ENCODE measurements at places on chromosomes 4 and X.
A peak's percentile ranks its signal among the peaks of the same experiment; 100 is the strongest.

DNA sequence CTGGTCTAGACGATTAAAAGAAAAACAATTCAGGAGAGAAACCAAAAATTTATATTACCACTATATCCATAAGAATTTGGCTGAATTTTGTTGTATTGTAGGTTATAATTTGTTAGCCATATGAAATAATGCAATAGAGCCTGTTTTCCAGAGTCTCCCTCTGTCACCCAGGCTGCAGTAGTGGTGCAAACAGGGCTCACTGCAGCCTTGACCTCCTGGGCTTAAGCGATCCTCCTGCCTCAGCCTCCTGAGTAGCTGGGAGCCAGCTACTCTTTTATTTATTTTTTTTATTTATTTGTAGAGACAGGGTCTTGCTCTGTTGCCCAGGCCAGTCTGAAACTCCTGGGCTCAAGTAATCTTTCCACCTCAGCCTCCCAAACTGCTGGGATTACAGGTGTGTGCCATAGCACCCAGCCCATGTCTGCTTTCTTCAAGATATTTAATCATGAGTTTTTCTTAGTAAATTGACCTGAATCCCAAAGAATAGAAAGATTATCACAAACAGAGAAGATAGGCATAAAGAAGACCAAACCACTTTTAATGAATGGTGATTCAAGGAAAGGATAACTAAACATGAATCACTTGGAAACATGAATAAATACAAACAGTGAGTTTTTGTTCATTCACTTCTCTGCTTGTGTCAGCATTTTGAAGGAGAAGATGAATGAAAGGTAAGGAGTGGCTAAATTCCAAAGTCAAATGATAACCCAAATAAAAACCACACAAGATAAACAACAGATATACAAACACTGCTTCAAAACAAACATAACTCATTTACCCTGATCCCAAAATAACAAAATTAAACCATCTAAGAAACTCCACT, 82.1 kb downstream of the PPP3CA start:
- DNase-seq: no peak

GRCh38 chrX:46574774-46575381, 1.3 kb downstream of the CHST7 start:
- DNase-seq: no peak

- DNase-seq: no peak
Measured at GRCh38 chr4:6898763-6899162, 10.9 kb upstream of the TBC1D14 start.

DNA sequence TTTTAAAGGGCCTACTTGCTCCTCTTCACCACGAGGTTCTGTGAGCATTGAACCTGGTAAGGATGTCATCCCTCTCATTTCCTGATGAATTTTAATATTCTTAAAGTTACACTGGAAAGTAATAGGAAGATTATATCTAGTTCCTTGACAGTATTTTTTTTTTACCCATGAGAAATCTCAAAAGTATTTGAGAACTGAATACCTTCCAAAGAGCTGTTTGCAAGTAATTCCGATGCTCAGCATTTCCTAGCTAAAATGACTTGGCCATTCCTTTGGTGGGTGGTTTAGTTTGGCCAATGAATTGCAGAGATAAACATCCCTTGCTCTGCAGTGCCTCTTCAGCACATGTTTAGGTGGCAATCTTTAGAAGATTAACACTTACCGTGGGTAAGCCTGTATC, 110.2 kb upstream of the WDR1 start:
- no peak for DNase-seq

- no peak for DNase-seq
Measured at GRCh38 chr4:67333664-67334063, 211.6 kb downstream of the CENPC start.

GRCh38 chrX:46912603-46913491, 626 bp downstream of the JADE3 start:
- peak; percentile 71 for DNase-seq

- no peak for DNase-seq
Measured at GRCh38 chrX:106957856-106958255, 37.7 kb downstream of the CLDN2 start.

DNA sequence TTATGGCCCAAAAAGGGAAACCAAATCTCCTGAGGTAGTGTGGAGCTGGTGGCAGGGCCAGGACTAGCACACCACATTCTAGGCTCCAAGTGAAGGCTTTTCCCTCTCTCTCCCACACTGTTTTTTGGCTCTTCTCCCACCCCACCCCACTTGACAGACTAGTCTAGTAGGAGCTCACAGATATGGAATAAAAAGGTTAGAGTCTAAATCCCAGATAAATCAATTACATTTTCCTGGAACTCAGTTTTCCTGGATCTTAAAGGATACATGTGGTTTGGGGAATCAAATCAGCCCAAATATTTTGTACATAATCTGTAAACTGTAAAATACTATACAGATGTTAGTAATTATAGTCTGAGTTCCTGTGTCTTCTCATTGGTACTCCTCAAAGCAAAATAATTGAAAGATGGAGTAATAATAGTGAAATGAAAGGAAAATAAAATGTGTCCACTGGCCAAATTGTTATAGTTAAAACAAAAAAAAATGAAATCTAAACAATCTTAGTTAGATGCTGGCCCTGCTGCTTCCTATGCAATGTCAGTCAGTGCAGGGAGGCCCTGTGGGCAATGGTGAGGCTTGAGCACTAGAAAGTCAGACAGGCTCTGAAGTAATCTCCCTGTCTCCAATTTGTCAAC, 370.4 kb upstream of the CPEB2 start:
- DNase-seq: no peak

DNA sequence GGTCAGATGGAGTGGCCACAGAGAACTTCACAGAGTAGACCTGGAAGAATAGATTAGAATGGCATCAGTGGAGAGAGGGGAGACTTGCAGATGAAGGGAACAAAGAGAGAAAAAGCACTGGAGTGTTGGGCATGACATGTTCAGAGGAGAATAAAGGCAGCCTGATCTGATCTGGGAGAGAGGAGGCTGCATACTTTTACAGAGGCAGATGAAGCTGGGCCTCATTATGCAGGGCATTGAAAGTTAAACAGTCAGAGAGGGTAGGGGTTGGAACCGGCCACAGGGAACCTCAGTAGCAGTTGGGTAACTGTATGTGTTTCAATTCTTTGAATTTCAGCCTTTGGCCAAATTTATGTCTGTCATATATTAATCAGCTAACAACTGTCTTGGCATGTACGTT, 61.2 kb downstream of the SH3BGRL start:
- DNase-seq: no peak

GRCh38 chr4:98706200-98706813, 47.9 kb upstream of the TSPAN5 start:
- no peak for DNase-seq

- DNase-seq: no peak
Measured at GRCh38 chr4:114642173-114642780, 43.7 kb downstream of the UGT8 start.

- DNase-seq: no peak
Measured at GRCh38 chr4:10006231-10006600, 15.1 kb downstream of the SLC2A9 start.

DNA sequence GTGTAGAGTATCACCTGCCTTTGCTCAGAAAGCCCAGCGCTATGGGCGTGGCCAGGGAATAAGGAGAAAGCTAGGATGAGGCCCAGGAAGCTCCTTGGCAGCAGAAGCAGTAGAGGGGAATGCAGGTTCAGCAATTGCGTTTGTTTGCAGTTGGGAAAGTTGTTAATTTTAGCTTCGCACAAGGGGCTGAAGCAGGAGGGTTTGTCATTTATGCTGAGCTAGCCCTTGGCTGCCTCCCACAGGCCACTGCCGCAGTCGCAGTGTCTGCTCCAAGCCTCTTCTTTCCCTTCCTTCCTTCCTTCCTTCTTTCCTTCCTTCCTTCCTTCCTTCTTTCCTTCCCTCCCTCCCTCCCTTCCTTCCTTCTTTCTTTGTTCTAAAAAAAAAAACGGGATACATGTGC, 21.5 kb downstream of the FRMPD3 start:
- DNase-seq: no peak

GRCh38 chr4:162560073-162560472, 396.3 kb upstream of the FSTL5 start:
- DNase-seq: no peak

DNA sequence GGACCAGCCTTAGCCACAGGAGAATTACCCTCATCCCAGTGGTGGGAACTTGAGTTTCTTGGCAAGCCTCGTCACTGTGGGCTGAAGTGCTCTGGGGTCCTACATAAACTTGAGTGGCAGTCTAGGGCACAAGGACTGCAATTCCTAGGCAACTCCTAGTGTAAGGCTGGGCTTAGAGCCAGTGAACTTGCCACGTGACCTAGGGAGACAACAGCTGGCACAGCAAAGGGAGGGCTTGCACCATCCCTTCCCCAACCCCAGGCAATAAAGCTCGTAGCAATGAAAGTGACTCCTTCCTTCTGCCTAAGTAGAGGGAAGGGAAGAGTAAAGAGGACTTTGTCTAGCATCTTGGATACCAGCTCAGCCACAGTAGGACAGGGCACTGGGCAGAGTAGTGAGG, 81.8 kb downstream of the TEX11 start:
- DNase-seq: no peak

- no peak for DNase-seq
Measured at GRCh38 chr4:142493255-142494110, 352.6 kb downstream of the INPP4B start.

GRCh38 chr4:169272265-169272886, 1.6 kb upstream of the SH3RF1 start:
- no peak for DNase-seq

DNA sequence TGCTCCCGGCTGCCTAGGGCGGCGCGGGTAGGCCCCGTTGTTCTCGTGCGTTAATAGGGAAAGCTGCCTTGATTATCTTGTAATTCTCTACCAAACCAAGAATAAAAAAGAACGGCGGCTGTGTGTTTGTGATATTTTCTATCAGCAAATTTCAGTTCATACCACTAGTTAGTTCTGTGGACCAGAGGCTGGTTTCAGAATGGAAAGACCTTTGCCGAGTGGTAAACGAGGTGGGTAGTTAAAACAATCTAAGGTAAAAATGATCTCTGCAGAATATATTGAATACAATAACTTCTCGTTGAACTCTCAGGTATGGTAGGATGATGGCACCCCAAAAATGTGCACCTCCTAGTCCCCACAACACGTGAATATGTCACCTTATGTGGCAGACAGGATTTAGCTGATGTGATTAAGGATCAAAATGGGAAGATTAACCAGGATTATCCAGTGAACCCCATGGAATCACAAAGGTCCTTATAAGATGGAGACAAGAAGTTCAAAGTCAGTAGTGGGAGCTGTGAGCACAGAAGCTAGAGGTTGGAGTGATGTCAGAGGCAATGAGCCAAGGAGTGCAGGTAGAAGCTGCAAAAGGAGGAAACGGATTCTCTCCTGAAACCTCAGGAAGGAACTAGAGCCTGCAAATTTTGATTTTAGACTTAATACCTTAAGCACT, 574 bp upstream of the CFAP97 start:
- no peak for DNase-seq

- no peak for DNase-seq
Measured at GRCh38 chr4:105970371-105970770, 75.1 kb downstream of the NPNT start.

DNA sequence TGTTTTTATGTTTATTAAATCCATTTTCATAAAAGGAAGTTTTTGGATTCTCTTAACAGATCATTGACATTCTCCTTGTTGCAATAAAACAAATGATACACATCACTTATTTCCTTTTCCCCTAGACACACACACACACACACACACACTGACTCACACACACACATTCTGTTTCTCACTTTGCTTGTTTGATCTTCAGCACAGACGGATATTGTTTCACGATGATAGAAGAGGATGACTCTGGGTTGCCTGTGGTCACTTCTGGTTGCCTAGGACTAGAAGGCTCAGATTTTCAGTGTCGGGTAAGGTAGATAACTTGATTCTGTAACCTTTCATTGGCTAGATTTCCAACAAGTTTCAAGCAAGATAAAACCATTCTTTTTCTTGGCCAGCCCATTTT, 356.8 kb downstream of the BMPR1B start:
- no peak for DNase-seq

DNA sequence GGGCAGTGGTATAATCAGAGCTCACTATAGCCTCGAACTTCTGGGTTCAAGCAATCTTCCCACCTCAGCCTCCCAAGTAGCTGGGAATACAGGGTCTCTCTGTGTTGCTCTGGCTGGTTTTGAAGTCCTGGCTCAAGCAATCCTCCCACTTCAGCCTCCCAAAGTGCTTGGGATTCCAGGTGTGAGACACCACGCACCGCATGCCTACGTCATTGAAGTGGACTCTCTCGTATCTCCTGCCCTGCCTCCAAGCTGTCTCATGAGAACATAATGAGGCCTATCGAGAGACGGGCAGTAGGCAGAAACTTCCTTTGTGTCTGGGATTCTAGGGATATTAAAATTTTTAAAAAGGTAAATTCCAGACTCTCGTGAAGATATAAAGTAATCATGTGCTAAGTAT, 65.0 kb upstream of the NLGN4X start:
- no peak for DNase-seq

- DNase-seq: no peak
Measured at GRCh38 chrX:15814771-15815365, 24.6 kb downstream of the ZRSR2 start.

- DNase-seq: no peak
Measured at GRCh38 chrX:140524556-140524955, 19.7 kb upstream of the SOX3 start.

DNA sequence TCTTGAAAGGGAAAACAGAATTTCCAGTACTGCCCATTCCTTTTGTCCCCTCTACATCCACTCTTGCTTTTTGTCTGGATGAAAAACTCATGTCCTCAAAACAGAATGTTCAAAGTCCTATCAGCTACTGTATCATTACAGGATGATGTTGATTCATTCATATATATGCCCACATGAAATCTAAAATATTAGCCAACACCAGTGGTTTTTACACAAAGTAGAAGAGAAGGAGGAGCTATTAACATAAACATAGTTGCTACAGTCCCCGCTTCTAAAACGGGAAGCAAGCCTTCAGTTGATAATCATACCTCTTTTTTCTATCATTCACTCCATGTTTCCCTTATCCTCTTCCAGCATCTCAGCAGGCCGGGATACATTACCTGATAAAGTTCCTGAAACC, 7.7 kb upstream of the THOC2 start:
- no peak for DNase-seq

DNA sequence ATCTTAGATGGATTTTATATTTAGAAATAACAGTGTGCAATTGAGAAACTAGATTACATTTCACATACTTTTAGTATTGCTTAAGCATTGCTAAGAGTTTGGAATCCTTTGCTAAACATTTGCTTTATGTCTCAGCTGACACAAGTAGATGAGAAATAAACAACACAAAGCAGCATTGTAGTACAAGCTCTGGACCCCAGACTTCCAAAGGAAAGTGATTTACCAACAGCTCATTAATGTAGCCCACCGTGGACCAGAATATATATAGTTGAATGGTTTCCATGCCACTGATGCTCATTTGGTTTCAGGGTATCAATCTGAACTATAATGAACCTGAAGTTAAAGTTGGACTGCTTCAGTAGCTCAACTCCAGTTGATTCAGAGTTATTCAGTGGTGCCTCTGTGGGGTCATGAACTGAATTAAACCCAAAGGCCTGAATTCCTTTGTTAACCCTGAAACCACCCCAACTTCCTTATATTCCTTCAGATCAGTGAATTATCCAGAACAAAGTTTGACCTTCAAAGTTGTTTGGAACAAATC, 132.1 kb upstream of the NEIL3 start:
- DNase-seq: no peak

Measured in type B pancreatic cell (in vitro differentiated cells).